ENCODE measurements at places on chromosomes 5 and 9. TPM values are rescaled to one million over a fixed set of nuclear protein-coding genes. Genes with fewer than 3 reads are reported as not detected.

DNA sequence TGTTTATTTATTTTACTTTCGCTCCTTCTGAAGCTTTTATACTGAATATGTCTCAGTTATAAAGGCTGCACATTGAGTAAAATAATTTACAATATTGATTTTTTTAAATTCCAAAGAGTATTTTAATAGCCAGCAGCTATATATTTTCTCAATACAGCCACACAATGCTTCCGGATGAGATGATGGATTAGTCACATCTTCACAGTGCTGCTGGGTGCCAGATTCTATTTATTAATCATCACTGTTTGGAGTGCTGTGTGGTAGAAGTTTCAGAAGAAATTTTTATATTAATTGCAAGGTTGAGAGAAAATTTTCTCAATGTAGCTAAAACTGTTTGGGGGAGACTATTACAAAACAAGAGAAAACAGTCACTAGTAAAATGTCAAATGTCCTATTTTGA is 989.8 kb downstream of the TLE4 start:
- no peak for DNase-seq

The KCNV2 gene
- 0.10 TPM for polyA plus RNA-seq

GRCh38 chr5:80207832-80208231 is 48.0 kb downstream of the SERINC5 start:
- no peak for DNase-seq

The LHX2 gene
- polyA plus RNA-seq = 0.21 TPM

DNA sequence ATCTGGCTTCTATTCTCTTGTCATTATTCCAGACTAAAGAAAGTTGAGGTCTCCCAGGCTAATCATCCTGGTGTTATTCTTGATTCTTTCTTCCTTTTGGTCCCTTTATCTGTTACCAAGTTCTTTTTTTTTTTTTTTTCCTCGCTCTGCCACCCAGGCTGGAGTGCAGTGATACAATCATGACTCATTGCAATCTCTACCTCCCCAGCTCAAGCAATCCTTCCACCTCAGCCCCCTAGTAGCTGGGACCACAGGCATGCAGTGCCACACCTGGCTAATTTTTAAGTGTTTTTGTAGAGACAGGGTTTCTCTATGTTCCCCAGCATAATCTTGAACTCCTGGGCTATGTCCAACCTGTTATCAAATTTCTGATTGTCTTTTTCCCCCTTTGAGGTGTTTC is 126.6 kb upstream of the DHFR start:
- no peak for DNase-seq

GRCh38 chr5:118611332-118611945 is 376.9 kb downstream of the DTWD2 start:
- no peak for DNase-seq

GRCh38 chr5:136242611-136243010 is 49.6 kb upstream of the SMIM32 start:
- DNase-seq = no peak

The CRHBP gene
- 25.5 TPM for polyA plus RNA-seq

The ANKRD55 gene
- polyA plus RNA-seq = 1.7 TPM

GRCh38 chr9:22097707-22098106 is 88.6 kb upstream of the CDKN2B start:
- DNase-seq = no peak

GRCh38 chr9:134066913-134067851 is 644 bp downstream of the BRD3 start:
- DNase-seq = peak; percentile 29

The SELENOP gene
- polyA plus RNA-seq = 416 TPM

The CDC25C gene
- polyA plus RNA-seq = 9.0 TPM

DNA sequence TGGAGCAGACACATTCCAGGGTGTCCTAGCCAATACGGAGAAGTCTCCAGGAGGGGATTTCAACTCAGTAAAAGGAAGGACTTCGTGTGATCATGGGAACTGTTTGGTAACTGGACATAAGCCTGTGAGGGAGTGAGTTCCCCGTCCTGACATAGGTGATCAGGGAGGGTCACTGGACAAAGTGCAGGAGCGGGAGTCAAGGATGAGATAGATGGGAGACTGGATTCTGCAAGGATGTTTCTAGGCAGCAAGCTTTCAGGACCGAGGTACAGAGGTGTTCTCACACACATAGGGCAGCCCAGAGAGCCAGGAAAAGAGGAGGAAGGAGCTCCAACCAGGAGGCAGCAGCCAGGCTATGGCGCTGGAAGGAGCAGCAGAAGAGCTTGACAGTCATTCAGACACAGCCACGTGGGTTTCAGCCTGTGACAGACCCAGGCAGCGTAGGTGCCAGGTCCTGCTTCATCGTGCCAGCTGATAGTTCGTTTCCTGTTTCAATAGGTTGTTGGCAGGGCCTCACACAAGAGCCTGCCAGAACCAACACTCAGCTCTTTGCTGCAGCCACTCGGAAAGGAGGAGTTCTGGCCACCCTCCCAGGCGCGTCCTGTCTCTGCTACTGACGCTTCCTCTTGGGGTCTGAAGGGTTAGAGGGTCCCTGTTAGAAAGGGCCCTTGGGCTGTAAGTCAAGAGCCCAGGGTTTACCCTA is 84.1 kb downstream of the AMBP start:
- peak; percentile 16 for DNase-seq

GRCh38 chr9:97923529-97924108 is 1.3 kb upstream of the TRMO start:
- DNase-seq = peak; percentile 79

- DNase-seq = peak; percentile 73
Observed at GRCh38 chr9:37464426-37465248, 613 bp downstream of the ZBTB5 start.

DNA sequence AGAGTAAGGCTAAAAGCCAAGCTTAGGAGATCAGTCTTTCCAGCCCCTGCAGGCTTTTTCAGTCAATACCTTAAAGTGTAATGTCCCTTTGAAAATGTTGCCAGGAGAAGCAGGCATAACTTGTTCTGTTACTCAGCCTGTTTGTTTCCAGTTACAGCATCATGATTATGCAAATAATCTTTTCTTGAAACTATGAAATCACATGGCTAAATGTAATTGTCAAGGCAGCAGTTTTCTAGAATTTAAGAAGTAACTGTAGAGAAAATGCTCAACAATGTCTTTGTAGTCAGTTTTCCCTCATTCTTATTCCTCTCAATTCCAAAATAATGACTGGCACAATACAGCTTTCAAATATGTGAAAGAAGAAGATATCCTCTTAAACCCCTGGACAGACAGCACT is 1.9 kb upstream of the GPR107 start:
- no peak for DNase-seq

DNA sequence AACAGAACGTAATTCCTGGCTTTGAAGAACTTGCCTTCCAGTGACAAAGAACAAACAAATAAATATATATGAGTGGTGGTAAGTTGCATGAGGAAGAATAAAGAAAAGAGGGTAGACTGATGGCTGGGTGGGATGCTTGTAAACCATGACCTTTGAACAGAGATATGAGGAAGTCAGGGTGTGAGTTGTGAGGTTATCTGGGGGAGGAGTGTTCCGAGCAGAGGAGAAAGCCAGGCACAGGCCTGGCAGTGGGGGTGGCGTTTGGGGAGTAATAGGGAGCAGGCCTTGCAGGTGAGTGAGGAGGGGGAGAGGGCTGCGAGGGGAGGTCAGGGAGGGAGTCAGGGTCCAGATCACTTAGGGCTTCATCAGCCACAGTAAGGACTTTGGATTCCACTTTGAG is 213.4 kb downstream of the PTTG1 start:
- no peak for DNase-seq

DNA sequence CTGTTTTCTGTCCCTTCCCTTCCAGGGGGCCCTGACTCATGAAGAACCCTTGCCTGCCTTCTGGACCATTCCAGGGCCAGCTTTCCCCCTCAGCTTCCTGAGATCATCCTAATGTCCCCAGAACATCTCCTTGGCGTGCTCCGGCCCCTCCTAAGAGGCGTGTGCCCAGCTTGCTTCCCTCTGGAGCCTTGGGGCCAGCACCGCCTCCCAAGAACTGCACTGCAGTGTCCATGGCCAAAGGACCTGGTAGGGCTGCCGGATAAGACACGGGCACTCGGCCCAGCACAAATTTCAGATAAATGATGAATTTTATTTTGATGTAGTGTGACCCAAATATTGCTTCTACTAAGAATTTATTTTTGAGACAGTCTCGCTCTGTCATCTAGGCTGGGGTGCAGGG is 20.7 kb upstream of the SLC12A7 start:
- DNase-seq = no peak

GRCh38 chr9:29958469-29958868 is 2385.2 kb upstream of the C9orf72 start:
- no peak for DNase-seq

GRCh38 chr5:160133918-160134304 is 14.7 kb upstream of the PWWP2A start:
- no peak for DNase-seq

DNA sequence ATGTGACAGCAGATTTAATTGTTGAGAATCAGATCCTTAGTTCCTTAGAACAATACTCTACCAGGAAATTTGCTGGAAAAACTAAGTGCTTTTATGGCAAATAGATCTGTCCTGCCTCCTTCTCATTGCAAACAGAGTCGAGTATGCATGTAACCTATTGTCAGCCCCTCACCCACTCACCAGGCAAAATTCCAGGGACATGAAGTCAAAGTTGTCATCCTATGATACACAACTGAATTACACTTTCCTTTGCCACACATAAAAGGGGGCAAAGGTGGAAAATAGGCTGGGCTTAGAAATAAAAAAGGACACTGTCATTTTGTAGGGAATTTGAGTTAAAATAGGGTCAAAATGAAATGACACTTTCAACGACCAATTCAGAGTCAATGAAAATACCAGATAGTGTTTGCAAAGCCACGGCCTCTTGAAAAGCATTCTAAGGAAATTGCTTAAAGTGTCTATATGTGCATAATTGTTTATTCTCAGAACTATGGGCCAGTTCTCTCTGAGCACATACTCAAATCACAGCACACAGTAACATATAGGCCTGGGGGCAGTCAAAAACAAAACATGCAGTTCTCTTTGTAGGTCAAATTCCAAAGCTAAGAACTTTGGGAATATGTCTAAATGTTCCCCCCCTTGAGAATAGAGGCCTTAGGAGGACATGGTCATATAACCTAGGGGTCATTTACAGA is 452.8 kb downstream of the NFIB start:
- no peak for DNase-seq

The ANKDD1B gene
- 10.2 TPM for polyA plus RNA-seq

Measured in renal pelvis (tissue), 12 donors.